ENCODE measurements at places on chromosomes 6 and 20.

DNA sequence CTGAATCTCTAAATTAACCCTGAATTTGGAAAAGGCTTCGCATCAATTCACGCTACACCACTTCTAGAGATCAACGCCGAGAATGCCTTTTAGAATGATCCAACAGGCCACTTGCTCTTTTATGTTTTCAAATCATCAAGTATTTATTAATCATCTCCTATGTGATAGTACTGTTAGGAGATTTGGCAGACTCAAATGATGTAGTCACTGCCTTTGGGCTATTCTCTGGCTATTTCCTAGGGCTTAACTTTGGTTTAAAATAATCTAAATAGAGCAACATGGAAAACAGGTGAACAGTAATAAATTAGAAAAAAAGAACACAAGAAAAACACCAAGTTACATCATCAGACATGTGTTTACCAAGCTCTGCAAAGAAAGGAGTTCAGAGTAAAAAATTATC is 140.3 kb downstream of the TENT5A start:
- ATAC-seq = no peak

DNA sequence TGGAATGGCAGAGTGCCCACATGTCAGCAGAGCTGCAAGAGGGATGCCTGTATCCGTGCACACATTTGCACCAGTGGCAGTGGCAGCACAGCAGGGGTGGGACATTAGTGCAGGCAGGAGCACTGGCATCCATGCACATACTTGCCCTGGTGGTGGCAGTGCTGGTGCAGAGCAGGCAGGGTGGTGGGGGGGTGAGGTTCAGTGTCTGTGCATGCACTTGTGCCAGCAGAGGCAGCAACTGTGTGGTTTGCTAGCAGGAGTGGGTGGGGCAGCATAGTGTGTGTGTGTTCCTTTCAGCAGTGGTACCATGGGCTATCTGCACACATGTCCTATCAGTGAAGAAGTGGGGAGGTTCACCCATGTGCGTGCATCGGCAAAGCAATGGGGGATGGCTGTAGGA is 151.6 kb downstream of the EPM2A start:
- peak; percentile 15 for ATAC-seq

DNA sequence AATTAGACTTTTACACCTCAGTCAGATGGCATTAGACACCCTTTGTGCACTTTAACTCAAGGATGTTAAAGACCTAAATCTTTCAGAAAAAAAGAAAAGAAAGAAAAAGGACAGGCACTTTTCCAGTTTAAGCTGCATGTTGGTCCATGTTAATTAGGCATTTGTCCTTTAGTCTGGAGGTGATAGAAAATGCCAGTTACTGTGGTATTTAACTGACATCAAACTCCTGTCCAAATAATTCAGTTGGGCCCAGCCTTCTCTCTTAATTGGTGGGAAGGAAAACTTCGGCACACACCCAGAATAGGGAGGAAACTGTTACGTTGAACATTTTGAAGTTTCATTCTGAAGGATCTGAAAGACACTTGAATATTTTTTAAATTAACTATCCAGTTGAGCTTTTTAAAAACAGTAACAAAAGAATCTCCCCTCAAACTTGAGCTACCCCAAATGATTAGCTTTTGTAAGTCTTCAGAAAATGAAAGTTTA is 30.3 kb downstream of the RREB1 start:
- ATAC-seq = no peak

- ATAC-seq = peak; percentile 67
These were observed 192.2 kb downstream of the TPBG start for GRCh38 chr6:82555801-82556200.

- no peak for ATAC-seq
These were observed 18.9 kb downstream of the ZNF831 start for GRCh38 chr20:59182401-59183044.

- no peak for ATAC-seq
These were observed 618.5 kb downstream of the EYS start for GRCh38 chr6:65088575-65088974.

GRCh38 chr6:11702089-11702488 is 76.5 kb downstream of the ADTRP start:
- peak; percentile 36 for ATAC-seq

GRCh38 chr20:32512047-32512385 is 73.1 kb downstream of the NOL4L start:
- no peak for ATAC-seq

DNA sequence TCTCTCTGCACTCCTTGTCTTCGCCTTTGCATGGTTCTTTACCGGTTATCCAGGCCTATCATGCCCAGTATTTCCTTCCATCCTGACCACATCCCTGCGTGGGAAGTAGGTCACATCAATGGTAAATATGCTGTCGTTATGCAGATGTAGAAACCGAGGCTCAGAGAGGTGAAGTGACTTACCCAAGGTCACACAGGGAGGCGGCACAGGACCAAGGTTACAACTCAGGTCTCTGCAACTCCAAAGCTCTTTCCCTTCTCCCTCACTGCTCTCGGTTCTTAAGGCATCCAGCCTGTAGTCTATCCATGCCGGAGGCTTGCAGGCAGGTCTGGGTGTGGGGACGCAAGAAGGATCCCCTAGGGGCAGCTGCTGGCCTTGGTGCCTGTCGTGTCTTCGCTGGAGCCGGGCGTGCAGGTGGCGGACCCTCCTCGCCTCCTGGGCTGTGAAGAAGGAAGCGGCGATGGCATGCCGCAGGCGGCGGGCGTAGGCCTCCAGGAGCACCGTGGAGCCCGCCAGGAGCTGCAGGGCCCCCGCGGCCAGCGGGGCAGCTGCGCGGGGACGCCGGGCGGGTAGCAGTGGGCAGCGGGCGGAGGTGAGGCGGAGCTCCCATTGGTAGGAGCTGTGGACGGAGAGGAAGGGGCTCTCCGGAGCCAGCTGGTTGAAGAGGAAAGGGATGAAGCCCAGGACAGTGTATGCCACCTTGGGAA is 9.1 kb downstream of the OCSTAMP start:
- no peak for ATAC-seq

GRCh38 chr6:116714761-116715160 is 33.8 kb downstream of the KPNA5 start:
- no peak for ATAC-seq

- peak; percentile 23 for ATAC-seq
These were observed 69.6 kb downstream of the DNAH8 start for GRCh38 chr6:38784506-38785235.

DNA sequence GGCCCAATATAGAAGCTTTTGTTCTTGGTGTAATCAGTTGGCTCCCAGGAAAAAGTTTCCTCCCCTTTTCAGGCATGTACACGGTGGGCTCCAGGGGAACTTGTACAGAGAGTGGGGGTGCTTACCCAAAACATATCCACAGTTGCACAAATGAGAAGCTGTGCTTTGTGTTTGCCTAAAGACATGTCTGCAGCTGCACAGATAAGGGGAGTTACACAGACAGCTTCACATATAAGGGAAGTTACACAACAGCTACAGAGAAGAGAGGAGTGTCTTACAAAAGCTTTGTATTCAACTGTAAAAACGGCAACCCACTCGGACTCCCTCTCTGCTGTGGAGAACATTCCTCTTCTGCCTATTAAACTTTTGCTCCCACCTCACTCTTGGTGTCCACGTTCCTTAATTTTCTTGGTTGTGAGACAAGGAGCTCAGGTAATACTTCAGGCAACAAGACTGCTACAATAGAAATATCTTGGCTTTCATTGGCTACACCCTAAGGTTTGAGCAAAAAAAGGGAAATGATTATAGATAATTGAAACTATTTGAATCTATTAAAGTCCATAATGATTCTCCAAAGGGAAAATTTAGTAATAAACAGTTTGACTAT is 7.4 kb upstream of the PNRC1 start:
- no peak for ATAC-seq

DNA sequence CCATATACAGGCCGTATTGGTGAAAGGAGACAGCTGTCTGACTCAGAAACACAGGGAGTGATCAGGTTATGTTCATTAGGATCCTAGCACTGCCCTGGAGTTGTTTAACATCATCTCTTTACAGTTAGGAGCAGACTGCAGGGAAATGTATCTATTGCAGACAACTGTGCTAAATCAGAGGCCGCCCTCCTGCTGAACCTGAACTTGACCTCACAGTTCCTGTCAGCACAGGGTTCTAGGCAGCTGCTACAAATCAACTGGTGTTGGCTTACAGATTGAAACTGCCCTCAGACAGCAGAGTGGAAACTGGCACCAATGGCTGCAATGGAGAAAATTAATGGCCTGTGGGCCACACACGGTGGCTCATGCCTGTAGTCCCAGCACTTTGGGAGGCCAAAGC is 3.7 kb upstream of the RPP40 start:
- ATAC-seq = no peak

- ATAC-seq = no peak
These were observed 190.9 kb upstream of the PRSS16 start for GRCh38 chr6:27056615-27057014.

DNA sequence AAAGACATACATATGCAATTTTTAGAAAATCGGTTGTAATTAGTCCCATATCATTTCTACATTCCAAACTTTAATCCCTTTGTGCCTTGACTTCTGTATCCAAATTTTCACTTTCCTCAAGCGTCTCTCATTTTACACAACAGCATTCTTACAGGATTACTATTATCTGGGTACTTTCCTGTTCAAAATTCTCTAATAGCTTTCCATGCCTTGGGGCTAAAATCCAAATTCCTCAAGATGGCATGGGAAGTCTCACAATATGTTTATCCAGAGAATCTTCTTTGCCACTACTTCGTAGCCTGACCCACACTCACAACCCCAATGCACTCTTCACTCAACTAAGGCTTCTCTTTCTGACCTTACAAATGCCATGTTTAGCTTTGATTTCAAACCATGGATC is 125.0 kb downstream of the TBX18 start:
- no peak for ATAC-seq

DNA sequence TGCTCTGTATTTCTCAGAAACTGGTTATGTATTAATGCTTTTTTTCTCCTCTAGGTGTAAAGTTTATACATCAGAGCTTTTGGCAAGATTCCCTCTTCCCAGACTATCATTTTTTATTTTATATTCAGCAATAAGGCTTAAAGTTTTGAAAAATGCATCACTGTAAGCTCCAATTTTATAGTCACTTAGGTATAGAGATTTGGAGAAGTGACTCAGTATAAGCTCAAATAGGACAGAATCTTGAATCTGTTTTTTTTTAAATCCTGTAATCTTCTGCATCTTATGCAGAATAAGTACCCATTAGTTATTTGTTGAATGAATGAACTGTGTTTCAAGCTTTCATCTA is 1.0 kb downstream of the NCOA7 start:
- no peak for ATAC-seq

DNA sequence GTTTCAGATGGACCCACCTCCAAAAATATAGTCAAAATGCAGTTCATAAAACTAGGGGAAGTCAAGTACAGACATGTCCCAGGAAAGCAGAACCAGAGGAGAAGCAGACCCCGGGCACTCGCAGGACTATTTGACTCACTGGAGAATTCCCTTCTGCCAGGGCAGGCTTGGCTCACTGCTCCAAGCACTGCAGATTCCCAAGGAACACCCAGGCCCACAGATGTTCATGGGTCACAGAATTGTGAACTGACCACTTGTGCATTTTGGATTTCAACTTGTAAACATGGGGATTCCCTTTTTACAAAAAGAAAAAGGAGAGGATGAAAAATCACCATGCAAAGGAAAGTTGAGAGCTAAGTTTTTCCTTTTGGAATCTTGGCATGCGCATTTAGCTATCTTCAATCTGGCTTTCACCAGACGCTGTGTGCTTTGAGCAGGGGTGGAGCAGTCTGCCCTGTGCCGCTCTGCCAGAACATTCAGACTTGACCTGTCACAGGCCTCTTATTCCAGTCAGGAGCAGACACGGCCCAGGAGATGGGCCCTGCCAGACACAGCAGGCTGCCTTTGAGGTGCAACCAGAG is 237.5 kb upstream of the TAB2 start:
- ATAC-seq = peak; percentile 72

DNA sequence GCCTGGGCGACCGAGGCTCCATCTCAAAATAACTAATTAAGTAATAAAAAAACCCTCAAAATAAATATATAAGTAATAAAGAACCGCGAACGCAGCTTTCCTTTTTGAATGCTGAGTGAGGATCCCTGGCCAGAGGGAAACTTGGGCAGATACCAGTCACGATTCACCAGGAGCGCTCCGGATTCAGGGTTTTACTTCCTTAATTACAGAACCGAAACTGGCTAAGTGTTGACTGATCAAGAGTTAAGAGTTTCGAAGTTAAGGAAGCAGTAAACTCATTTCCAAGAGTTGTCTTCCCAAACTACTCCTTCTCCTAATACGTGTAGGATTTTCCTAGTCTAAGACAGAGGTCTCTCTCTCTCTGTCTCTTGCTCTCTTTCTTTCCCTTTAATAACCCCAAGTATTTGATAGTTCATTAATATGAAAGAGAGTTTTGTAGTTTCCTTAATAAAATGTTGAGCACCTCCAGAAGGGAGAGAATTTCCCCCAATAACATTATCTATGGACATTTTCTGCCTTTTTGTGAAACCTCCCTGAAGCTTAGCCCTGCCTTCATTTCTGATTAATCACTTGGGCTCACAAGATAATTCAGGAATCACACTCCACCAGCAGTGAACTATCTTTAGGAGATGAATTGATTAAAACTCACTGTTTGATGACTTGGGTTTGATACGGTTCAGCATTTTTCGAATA is 61.4 kb upstream of the ZNF217 start:
- ATAC-seq = no peak

DNA sequence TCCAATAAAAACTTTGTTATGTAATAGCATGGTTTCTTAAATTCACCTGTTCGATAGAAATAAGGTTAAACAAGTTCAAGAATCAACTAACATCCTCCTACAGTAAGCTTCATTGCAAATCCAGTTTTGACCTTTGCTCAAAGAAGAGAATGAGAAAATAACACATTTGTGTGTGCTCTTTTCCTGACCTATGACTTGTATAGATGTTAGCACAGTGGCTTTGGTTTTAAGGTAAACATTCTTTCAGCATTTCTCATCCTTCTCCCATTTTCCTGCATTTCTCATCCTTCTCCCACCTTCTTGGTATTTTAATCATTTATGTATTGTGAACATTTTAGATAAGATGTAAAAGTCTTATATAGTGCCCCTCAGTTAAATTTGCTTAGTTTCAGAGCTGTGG is 73.9 kb downstream of the PLCB1 start:
- no peak for ATAC-seq

GRCh38 chr6:140671926-140672325 is 1297.5 kb upstream of the CITED2 start:
- no peak for ATAC-seq

- no peak for ATAC-seq
These were observed 8.3 kb downstream of the B4GALT5 start for GRCh38 chr20:49705358-49705757.

DNA sequence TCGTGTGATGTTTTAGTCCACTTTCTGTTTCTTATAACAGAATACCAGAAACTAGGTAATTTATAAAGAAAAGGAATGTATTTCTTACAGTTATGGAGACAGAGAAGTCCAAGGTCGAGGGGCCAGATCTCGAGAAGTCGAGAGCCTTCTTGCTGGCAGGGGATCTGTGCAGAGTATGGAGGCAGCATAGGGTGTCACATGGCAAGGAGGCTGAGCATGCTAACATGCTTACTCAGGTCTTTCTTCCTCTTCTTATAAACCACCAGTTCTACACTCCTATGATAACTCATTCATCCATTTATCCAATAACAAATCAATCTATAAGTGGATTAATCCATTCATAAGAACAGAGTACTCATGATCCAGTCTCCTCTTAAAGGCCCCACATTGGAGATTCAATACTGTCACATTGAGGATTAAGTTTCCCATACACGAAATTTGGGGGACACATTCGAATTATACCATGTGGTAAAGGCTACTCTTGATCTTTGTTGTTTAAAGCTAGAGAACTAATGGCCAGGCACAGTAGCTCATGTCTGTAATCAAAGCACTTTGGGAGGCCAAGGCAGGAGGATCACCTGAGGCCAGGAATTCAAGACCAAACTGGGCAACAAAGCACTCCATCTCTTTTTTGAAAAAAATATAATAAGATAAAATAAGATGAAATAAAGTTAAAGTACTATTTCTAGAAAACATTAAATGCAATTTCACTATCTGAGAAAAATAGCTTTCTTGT is 2.1 kb downstream of the GOPC start:
- ATAC-seq = no peak
